ENCODE measurements at places on chromosomes 7 and 10. TPM values are rescaled to one million over a fixed set of nuclear protein-coding genes. Genes with fewer than 3 reads are reported as not detected.

Gene WIPF3
- 8.0 TPM for total RNA-seq

Gene HK1
- total RNA-seq, result 219 TPM

GRCh38 chr7:130458257-130458656, 17.4 kb upstream of the CEP41 start:
- no peak for DNase-seq

DNA sequence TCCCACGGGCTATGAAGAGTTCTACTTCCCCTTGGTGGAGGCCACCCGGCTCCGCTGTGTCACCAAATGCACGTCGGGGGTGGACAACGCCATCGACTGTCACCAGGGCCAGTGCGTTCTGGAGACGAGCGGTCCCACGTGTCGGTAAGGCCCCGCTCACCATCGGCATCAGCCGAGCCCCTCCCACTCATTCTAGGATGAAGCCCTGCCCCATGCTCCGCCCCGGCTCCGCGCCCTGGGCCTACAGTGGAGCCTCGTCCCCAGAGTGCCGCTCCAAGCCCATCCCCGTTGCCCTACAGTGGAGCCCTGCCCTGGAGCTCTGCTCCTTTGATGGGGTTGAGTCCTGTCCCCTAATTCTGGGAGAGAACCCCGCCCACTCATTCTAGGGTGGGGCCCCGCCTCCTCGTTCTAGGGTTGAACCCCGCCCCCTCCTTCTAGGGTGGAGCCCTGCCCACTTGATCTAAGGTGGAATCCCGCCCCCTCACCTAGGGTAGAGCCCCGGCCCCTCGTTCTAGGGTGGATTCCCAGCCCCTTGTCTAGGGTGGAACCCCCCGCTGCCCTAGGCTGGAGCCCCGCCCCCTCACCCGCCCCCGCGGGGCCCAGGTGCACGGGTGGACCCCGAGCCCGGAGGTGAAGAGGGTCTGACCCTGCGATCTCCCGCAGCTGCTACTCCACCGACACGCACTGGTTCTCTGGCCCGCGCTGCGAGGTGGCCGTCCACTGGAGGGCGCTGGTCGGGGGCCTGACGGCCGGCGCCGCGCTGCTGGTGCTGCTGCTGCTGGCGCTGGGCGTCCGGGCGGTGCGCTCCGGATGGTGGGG, 3.4 kb upstream of the MUC12 start:
- DNase-seq, result peak; percentile 51

DNA sequence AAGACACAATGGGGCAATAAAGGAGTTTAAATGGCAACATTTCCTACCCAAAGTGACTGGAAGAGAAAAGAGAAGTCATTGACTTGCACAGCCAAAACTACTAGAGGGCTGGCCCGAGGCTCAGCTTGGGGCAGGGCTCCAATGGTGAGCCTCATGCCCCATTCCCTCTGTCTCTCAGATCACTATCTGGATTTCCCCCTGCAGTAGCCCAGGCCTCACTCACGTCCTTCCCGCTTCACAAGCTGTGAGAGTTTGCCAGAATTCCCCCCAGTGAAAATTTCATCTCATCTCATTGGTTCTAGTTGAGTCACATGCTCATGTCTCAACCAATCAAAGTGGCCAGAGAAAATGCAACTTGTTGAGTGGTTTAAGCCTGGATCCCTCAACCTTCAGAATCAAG, 181.3 kb downstream of the WDR11 start:
- no peak for DNase-seq

DNA sequence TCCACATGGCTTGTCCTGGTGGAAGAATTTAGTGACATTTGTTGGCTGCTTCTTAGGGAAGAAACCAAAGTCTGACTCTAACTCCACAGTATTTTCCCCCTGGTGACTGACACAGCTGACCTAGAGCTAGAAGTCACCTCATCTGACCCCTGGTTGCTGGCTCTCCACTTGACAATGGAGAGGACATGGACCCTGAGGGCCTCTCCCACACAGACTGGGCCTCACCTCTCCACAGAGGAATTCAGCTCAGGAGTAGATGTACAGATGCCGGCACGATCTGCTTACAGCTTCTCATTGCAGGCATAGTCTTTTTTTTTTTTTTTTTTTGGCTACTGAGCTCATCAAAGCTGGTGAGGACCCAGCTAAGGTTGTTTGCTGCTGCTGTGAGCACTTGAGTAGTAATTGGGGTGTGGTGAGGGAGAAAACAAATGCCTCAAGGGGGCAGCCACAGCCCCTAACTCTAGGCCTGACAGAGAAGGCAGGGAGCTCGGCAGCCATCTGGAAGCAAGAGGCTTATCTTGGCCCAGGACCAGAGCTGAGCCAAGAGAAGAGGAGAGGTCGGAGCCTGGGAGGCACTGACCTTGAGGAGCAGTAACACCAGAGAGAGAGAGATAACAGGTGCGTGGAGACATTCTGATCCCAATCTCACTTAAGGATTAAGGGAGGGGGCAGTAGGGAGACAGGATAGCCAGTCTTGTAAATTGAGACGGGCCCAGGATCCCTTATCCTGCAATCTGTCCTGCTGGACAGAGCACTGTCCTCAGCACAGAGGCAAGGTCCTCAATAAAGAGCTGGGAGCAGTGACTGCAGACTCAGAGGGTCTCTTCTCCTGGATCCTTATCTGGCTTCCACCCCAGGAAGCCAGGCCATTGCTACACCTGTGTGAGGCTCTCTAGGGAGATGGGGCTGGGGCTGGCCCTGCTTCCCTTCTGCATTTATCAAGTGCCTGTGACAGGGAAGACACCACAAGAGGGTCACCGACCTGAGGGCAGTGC, 9.4 kb downstream of the PRSS58 start:
- DNase-seq, result no peak

- DNase-seq, result no peak
These were observed 97.3 kb downstream of the GRB10 start for GRCh38 chr7:50685135-50686065.

GRCh38 chr10:16942381-16943078, 125.3 kb upstream of the RSU1 start:
- no peak for DNase-seq

DNA sequence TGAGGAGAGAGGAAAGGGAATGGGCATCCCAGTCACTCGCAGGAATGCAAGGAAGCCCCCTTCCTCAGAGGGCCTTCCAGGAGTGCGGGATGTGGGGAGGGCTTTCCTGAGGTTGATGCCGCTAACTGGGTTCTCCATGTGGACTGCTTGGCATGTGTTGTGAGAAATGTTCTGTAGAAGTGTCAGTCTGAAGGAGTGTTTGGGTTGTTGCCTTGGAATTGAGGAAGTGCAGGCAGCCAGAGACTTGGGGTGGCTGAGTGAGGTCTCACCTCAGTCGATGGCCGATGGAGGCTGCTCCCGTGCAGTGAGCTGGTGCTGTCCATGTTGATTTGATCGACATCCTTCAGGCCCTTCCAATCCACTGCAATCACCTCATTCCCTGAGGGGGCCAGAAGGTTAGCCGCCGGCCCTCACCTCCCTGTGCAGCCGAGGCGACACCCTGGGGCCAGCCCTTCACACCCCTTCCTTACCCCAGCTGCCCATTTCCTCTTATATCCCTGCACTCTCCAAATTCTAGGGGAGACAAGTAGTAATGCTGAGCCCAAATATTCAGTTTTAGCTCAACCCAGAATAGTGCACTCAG, 2.7 kb downstream of the FAM131B start:
- DNase-seq, result no peak
